Stimulated activated CD8-positive, alpha-beta memory T cell treated with anti-CD3 and anti-CD28 coated beads, Interleukin-7, amount 100 ng/mL, for 1 hour (primary cell): ENCODE measurements at places on chromosomes 11 and 22.

DNA sequence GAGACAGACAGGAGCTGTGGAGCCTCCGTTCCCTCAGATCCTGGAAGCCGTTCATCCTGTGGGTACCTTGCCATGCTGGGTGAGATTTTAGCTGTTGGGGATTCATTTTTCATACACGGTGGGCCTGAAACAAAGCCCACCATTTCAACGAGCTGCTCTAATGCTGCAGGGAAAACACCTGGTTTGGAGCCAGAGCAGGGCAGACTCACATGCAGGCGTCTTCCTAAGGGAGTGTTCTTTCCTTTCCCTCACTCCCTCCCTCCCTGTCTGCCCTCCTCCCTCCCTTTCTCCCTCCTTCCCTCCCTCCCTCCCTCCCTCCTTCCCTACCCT, 52.5 kb downstream of the CD6 start:
- no peak for DNase-seq

DNA sequence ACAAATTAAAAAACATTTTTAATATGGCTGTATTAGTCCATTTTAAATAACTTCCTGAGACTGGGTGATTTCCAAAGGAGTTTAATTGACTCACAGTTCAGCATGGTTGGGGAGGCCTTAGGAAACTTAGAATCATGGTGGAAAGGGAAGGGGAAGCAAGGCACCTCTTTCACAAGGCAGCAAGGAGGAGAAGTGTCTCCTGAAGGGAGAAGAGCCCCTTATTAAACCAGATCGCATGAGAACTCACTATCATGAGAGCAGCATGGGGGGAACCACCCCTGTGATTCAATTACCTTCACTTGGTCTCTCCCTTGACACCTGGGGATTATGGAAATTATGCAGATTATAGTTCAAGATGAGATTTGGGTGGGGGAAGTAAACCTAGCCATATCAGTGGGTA, 488.6 kb downstream of the ETS1 start:
- no peak for DNase-seq

DNA sequence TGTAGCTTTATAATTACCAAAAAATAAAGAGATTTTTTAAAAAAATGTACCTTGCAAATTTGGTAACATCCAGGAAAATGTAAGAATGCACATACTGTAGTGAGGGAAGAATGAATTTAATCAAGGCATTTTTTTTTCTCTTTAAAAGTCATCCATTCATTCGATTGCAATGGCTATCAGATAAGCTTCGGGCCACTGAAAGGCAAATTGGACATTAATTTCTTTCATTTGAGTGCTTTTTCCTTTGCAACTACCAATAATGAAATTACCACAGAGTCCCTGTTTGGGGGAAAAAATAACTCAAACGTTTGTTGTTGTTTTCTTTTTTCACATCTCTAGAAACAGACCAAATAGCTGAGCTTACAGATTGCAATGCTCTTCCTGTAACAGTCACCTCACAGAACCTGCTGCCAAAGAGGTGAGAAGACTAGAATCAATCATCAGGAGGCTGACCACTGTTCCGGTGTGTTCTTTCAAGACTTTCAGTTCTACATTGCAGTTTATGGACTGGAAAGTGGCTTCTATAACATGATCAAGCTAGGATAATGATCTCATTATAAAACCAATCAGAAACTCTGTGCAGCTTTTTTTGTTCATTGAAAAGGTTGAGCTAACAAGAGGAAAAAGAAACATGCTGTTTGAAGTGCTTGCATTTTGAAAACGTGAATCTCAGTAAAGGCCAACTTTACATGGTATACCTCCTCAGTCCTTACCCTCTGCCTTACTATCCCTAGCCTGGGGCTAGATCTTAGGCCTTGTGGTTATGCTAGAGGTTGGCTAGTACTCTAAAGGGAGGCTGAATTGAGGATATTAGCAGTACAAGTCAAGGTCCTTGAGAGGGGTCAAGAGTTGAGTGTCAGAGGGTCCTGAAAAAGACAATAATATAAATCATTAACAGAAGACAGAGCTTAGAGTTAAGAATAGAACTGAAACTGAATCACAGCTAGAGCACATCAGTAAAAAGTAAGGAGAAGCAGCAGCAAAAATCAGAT, 1276.1 kb downstream of the LRRC4C start:
- no peak for DNase-seq

DNA sequence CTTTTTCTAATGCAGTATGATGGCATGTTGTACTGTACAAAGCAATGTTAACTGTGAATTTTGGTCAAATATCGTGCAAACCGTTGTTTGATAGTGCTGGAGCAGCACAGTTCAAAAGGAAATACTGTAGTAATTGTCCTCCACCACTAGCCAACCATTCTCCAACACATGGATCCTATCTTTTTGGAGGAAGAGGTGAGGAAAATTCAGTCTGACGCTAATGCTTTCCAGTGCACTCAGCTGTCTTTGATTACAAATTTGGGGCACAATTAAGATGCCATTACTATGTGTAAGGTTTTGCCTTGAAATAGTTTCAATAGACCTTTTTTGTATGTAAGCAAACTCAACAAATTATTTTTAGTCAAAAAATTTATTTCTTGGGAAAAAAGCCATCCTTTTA, 240.5 kb upstream of the CCDC179 start:
- DNase-seq = no peak

DNA sequence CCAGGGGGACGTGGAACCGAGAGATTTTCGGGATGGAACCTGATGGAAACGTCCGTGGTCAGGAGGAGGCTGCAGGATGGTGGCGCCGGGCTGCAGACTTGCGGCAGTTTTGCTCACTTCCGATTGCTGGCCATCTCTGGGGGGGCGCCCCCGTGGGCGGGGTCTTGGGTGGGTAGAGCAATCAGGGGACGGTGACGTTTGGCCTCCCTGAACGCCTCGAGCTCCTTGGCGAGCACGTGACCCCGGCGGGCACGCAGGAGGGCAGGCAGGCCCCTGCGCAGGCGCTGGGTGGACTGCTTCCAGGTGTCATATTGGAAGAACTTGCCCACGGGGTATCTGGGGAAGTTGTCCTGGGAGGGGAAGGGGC, 6.3 kb downstream of the IGF2 start:
- no peak for DNase-seq

- DNase-seq = no peak
Measured at GRCh38 chr11:116065986-116066385, 561.8 kb upstream of the CADM1 start.

- no peak for DNase-seq
Measured at GRCh38 chr11:111365722-111366559, 13.1 kb downstream of the POU2AF1 start.

DNA sequence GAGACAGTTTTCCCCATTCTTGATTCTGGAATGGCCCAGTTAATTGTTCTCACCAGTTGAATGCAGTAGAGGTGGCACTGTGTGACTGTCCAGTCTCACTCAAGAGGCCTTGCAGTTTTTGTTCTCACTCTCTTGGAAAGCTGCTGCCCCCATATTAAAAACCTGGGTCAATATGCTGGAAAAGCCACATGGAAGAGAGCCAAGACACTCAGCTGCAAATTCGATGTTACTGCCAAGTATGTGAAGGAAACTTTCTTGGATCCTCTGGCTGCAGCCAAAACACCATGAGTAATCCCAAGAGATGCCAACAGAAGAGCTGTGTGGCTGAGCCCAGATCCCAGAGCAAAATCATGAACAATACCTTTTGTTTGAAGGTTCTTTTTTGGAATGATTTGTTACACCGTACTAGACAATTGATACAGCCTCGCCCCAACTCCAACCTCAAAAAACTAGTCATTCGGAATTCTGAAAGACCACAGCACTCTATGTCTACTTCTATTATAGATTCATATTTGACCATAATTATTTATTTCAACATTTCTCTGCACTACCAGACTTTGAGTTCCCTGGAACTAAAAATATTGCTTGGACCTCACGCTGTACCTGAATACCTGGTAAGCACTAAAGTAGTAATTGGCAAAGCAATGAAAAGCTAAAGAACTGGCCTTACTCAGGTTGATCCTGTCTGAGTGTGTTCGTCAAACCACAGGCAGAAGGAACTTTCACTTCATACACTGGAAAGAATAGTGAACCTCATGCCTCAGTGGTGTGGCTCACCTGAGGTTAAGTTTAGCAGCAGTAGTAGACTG, 378.8 kb downstream of the ETS1 start:
- DNase-seq = no peak

DNA sequence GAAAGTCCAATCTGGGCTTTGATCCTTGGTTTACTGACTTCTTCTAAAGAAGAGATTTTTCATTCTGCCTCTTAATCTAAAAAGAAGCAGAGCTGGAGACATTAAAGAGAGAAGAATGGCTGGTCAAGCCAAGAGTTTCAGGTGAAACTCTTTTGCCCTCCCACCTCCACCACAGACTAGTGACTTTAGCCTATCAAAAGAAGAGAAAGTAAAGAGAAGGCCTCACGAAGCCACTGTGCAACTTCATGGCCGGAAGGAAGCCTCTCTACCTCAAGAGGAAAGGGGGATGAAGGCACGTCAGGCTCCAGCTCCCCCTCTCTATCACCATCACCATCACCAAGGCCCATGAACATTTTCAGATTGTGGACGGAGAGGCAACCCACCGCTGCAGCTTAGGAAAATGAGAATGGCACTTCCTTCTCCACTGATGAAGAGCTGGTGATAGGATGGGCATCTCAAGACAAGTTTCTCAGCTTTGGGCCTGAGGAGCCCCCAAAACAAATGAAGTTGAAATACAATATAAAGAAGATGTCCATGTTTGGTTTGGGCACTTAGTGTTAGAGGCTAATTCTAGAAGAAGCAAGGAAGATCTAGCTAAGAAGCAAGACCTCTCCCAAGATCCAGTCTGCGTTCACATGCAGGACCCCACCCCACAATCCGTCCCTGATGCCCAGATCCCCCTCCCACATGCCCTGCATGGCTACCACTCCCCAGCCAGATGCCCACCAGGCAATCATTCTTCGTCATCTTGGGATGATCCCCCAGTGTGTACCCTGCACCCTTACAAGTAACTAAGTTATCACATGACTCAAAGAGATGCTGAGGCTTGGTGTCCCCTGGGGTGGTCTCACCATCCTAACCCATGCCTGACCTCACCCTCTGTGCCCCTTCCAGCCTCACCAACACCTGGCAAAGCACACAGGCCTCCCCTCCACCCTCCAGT, 52.6 kb downstream of the IGSF9B start:
- no peak for DNase-seq

DNA sequence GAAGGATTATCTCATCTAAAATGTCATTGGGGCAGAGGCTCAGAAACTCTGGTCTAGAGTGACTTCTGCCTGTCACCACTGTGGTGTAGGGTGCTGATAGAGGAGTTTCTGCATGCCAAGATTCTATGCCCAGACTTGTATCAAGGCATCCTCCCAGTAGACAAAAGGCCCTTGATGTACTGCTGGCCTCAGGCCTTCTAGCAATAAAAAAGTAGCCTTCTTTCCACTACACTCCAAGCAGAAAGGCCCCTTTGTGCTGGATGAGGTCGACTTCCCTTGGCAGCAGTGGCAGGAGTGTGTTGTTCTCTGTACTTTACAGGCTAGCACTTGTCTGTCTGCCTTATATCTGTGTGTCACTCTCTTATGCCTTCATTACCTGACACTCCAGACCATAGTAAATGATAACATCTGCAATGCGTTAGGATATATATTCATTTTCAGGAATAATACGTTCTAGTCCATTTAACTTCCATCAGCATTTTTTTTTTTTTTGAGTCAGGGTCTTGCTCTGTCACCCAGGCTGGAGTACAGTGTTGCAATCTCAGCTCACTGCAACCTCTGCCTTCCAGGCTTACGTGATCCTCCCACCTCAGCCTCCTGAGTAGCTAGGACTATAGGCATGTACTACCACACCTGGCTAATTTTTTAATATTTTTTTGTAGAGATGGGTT, 49.5 kb upstream of the RRM1 start:
- DNase-seq = no peak

- DNase-seq = no peak
Measured at GRCh38 chr22:29071261-29072045, 1.4 kb upstream of the KREMEN1 start.

DNA sequence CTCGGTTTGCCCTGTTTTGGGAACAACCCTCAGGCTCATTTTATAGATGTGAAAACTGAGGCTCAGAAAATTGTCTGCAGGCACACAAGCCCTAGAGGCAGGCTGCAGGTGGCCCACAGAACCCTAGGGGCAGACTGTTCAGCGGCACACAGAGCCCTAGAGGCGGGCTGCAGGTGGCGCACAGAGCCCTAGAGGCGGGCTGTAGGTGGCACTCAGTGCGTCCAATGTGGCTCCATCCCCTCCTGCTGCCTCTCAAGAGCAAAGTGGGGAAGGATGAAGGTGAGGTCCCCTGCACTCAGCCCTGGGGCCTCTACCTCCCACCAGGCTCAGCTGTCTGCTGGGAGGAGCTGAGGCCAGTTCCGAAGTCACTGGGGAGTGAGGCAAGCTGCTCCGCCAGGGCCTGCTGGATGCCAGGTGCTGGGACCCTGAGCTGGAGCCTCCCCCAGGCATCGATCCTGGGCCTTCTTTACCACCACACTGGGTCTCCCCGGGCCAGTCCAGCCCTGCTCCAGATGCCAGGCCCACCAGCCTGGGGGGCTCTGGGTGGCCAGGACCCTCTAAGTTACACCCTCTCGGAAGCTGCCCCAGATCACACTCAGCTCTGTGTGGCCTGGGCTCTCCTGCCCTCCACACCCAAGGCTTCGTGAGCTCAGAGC, 2.3 kb downstream of the ACY3 start:
- DNase-seq = no peak

GRCh38 chr11:65780770-65781151, at the start of gene AP5B1:
Gene AP5B1, minus strand, starts transcription at chr11:65780976. Its CDS starts 385 bp downstream, at chr11:65780591.
- DNase-seq = peak; percentile 48

DNA sequence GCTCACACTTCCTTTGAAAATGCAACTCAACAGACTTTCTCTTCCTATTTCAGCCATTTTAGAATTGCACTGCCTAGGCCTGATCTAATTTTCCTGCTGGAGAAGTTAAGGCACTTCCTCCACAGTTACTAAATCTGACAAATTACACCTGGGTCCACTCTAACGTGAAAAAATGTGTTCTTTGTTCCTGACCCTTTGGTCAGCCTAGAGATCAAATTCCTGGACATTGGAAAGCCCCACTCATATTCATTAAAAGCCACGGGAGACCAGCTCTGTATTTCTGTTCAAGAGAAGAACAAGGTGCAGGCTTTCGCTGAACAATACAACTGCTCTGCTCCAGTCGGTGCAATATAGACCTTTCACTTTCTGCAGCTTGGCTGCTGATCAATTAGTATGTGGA, 96.6 kb downstream of the MPPED2 start:
- no peak for DNase-seq

DNA sequence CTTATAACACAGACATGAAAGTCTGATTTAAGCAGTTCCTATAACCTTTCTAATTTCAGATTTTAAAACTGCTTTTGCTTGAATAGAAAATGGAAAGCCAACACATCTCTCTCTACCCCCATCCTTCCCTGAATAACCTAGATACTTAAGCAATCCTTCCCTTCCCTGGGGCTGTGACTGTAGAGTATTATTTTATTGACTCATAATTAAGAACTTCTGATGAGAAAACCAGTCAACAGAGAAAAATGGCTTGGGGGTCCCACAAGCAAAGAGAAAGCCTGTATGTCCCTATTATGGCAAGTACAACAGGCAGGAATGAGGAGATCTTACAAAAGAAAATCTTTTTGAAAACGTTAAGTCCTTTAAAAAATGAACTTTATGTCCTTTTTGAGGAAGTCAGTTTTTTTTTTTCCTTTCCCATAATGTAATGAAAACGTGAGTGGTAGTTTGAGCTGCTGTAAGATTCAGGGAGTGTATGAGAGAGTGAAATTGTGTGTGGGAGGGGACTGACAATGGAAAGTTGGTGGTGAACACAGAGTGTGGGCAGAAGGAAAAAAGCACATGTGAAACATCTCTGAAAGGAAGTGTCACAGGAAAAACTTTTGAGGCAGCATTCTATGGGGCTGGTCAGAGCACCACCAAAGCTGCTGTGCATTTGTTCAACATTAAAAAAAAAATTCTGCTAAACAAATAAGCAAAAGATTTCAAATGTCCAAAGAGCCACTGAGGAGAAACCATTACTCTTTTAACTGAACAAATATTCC, 154.6 kb downstream of the MAML2 start:
- DNase-seq = no peak
